ENCODE measurements at places on chromosomes 2 and 18.

DNA sequence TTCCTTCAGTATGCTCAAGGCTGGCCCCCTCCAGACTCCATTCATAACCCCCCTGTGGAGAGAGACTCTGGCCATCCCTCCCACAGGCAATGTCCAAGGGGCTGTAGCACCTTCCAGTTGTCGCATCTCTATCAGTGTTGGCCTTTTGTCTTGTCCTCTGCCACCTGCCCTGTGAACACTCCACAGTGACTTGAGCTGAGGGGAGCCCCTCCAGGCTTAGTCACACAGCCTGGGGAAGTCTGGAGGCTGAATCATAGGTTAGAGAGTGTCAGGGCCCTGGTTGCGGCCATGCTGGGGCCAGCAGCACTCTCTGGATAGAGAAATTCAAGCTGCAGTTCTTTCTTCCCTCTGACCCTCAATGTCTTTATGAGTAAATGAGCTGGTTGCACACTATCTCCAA, 64.7 kb downstream of the GYPC start:
- DNase-seq: no peak

DNA sequence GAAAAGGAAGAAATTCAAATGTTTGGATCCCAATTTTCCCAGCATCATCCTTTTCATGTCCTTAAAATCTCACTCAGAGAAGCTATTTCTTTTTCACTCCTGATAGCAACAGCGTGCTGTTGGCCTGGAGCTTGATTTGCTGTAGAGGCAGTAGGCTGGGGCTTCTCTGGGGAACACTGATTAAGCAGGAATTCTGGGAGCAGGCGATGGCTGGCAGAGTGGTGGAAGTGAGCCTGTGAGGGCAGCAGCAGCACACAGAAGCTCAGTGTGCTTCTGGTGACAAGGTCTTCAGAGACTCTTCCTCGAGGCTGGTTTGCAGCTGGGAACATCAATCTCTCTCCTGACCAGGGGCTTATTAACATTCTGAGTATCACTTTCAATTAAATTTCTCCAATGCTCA, 284.6 kb downstream of the DPP10 start:
- no peak for DNase-seq

DNA sequence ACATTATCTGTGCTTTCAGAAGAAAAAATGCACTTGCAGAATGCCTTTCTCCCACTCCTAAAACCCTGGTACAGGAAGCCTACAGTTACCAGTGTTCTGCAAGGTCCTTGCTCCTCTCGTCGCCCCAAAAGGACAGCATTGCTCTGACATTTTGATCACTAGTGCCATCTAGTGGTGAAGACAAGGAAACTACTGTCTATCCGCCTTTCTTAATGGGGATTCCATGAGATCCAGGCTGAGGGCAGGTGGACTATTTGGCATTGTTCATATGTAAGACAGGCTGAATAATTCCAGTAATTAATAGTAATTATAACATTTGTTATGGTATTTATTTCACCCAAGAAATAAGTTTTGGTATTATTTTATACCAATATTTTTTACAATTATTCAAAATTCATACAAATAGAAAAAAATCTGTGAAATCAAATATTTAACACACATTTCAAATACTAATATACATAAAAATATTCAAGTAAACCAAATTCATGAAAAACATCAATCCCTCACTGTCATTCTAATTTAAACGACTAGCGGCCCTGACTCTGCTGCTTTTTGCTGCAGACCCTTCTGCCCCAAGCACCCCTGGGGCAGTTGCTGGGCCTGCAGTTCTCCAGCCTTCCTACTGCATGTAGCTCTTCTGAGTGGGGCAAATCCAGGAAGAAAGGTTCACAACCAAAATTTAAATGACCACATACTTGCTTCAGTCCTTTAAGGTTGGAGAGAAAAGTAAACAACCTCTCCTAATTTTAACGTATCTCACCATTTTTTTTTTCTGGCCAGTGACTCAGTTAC, 19.0 kb downstream of the TPGS2 start:
- no peak for DNase-seq

DNA sequence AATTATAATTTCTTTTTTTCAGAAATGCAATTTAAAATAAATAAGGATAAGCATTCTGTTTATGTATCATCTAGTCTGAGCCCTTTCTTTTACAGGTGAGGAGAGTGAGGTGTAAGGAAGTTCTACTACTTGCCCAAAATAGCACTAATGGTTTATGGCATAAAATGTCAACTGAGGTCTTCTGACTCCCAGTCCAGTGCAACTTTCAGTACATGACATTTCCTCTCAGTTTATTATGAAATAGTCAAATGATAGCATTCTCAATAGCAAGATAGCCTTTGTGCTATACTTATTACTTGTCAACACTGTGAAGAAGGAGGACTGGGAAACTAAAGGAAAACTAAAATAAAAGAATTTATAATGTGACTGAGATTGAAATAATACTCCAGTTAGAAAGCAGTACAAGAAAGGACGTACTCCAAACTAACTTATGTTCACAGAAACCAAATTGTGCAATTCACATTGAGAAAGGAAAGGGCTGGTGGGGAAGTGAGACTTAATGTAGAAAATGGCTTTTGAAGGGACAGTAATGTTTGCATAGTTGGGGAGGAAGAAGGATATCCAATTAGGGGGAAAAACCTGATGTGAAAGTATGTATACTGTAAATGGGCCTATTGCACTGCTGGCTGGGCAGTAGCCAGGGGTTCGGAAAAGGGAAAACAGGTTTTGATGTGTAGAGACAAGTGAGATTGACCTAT, 166.7 kb upstream of the ZEB2 start:
- no peak for DNase-seq

DNA sequence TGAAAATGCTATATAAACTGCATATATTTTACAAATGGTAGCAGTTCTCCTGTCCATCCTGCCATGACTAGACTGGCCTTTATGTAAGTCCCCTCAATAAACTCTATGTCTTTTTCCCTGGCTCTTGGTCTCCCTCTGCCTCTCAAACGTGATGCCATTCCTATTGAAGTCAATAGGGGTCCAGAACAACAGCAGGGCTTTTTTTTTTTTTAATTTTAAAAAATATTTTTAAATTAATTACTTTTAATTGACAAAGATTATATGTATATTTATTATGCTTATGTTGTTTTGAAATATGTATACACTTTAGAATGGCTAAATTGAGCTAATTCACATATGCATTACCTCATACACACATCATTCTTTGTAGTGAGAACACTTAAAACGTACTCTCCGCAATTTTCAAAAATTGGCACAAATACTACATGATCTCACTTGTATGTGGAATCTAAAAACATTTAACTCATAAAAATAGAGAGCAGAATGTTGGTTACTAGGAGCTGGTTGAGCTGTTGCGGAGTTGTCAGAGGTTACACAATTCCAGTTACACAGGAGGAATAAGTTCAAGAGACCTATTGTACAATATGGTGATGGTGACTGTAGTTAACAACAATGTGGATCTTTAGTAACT, 123.1 kb downstream of the LRRTM4 start:
- DNase-seq: no peak

DNA sequence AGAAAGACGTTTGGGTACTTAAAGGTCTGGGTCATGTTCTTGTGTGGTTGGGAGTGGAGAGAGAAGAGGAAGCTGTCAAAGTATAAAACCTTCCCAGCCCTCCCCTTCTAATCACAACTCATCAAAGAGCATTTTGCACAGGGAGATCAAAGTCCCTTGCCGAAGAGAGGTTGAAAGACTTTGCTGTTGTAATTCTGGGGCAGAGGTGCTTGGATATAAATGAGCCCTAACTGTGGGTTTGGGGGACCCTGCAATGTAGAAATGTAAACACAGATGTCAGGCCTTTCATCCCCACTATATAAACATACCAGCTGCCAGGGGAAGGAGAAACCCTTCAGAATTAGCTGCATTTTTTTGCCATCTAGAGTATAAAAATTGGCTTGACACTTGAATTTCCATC, 182.1 kb downstream of the ETAA1 start:
- no peak for DNase-seq

- no peak for DNase-seq
These were observed 105.7 kb downstream of the PIEZO2 start for GRCh38 chr18:11043694-11044093.

Measured in cortex of kidney (tissue), 1 donor.